ENCODE measurements at places on chromosomes 1 and 21.

DNA sequence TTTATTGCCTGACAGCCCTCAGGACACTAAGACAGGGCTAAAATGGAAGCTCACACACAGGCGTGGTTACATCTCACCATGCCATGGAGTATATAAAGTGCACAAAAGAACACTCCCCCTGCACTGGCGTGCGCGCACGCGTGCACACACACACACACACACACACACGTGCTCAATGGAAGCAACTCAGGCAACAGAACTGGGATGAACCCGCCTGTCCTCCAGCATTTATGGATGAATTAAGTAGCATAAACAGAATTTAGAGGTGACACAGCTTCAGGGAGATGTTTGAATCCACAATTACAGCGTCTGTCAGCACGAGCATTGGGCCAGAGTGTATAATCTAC, 146.5 kb upstream of the COA6 start:
- no peak for DNase-seq

GRCh38 chr1:183622884-183623785, 12.4 kb downstream of the ARPC5 start:
- peak; percentile 69 for DNase-seq

DNA sequence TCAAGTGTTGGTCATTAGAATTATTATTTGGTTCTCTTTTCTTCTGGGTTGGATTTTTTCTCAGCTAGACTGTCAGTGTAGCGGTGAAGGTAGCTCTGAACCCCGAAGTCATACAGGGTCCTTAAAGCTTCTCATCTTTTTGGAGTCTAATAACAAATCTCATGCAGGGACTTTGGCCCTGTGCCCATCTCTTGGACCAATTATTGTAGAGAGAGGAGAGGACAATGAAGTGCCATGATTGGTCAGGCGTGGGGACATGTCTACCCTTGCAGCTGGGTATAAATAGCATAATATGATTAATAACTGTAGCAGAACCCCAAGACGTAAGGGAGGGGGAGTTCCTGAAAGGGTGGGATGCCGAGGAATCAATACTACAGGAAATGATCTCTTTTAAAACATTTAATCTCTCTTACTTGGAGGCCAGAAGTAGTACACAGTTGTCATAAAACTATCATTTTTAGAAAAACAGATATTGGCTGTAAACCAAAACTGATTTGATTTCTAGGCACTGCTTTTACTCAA, 8.8 kb downstream of the MAGI3 start:
- no peak for DNase-seq

- DNase-seq = no peak
Measured at GRCh38 chr1:94323311-94324177, 86.2 kb upstream of the ARHGAP29 start.

- no peak for DNase-seq
Measured at GRCh38 chr21:41219498-41220207, 51.7 kb downstream of the BACE2 start.

- DNase-seq = no peak
Measured at GRCh38 chr21:32237021-32237420, 41.8 kb downstream of the MIS18A start.

- DNase-seq = no peak
Measured at GRCh38 chr1:44210595-44210994, 2.7 kb upstream of the DMAP1 start.

GRCh38 chr1:84103197-84103992, 40.7 kb upstream of the PRKACB start:
- DNase-seq = peak; percentile 90

DNA sequence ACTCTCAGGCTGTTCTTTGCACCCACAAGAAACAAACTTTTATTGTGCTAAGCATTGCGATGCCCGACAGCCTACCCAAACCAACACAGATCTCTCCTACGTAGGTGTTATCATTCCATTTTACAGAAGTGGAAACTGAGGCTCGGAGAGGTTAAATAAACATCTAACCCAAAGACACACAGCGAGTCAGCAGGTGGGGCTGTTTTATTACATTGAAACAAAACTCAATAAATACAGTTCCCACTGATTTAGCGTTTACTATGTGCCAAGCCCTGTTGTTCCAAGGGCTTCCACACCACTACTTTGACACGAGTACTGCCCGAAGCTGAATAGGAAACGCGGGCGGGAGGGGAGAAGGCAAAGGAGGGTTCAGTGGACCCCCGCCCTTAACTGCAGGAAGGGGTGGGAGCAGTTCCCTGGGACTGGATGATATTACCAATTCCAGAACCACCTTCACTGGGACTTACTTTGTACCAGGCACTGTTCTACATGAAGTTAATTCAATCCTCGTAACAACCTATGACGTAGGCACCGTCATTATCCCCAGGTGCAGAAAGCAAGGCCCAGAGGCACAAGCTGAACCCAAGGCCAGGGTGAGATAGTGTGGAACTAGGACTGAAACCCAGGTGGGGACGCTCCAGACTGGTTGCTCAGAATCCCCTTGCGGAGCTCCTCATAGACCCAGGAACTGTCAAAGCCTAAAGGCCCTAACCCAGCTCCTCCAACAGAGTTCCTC, 19.3 kb upstream of the ALDH4A1 start:
- DNase-seq = no peak

DNA sequence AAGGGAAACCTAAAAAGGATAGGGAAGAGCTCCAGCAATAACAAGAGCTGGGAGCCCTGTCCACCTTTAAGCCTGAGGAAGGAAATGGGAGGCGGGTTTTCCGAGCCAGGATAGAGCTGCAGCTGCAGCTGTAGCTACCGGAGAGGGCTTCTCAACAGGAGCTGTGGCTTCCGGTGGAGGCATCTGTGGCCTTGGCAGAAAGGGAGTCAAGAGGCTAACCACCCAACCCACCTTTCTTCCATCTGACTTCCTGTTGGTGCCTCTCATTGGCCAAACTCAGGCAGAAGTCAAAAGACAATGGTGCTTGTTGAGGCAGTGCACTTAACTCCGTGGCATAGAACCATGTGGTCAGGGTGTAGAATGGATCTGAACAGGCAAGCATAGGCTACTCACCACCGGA, 313.1 kb upstream of the DAB1 start:
- DNase-seq = no peak

- DNase-seq = no peak
Measured at GRCh38 chr1:114126261-114127095, 27.2 kb downstream of the SYT6 start.

- DNase-seq = peak; percentile 13
Measured at GRCh38 chr1:87684713-87685205, 356.1 kb downstream of the LMO4 start.

GRCh38 chr1:31650161-31651088, 5.7 kb upstream of the PEF1 start:
- DNase-seq = peak; percentile 34

DNA sequence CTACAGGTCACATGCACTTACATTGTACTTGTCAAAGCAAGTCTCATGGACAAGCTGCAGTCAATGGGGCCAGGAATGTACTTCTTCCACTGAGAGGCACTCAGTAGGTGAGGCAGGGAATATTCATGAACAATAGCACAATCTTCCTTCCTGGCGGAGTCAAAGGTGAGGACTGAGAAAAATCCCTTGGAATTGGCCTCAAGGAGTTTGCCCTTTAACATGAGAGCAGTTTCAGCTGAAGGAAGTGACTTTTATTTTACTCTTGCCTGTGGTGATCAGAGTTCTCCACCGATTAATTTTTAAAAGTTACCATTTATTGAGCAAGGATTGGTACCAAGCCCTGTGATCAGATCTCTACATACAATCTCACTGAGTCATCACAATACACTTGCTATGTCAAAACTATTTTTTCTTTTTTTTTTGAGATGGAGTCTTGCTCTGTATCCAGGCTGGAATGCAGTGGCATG, 11.2 kb upstream of the AK2 start:
- DNase-seq = peak; percentile 64

- peak; percentile 63 for DNase-seq
Measured at GRCh38 chr1:15966081-15966955, 9.6 kb downstream of the ZBTB17 start.

DNA sequence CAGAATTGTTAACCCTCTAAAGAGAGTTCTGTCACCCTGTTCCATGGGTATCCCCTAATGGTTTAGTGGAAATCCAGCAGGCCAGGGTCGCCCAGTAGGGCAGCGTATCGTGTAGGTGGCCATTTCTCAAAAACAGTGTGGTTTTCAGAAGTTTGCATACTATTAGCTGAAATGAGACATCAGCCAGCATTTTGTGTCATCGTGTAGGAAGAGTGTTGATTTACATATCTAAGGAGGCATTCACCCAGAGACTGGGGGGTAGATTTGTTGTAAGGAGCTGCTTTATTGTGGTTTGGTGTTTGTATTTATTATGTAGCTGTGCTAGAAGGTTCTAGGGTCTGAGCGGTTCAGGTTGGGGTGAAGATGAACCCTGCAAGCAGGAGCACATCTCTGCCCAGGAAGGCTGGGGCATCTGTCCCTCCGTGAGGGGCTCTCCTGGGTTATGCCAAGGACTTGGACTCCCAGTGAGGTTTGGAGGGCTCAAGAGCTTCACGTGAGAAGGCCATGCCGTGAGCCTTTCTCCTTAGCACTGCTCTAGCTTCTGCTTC, 174.4 kb downstream of the PGBD5 start:
- DNase-seq = no peak

- no peak for DNase-seq
Measured at GRCh38 chr1:173639102-173639501, 4.0 kb downstream of the TEX50 start.

GRCh38 chr1:208100906-208101305, 143.3 kb downstream of the PLXNA2 start:
- peak; percentile 61 for DNase-seq

- DNase-seq = no peak
Measured at GRCh38 chr1:214582289-214582891, 20.6 kb upstream of the CENPF start.

DNA sequence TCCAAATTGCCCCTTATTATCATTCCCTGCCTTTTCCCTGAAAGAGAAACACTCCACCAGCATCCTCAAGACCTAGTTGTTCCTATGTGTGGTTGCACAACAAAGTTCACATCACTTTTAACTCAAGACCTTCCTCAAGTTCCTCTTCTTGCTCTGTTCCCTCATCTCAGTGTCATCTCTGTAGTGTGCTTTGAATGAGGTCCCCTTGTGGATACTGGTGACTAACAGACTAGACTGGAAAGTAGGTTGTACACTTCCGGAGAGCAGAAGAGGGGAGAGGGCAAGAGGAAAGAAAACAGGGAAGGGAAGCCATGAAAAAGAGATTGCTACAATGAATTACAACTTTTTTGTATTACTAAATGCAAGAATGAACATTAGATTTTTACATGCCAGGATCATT, 853.8 kb downstream of the USP25 start:
- DNase-seq = no peak

GRCh38 chr1:183634429-183635065, 1.0 kb downstream of the ARPC5 start:
- DNase-seq = no peak

DNA sequence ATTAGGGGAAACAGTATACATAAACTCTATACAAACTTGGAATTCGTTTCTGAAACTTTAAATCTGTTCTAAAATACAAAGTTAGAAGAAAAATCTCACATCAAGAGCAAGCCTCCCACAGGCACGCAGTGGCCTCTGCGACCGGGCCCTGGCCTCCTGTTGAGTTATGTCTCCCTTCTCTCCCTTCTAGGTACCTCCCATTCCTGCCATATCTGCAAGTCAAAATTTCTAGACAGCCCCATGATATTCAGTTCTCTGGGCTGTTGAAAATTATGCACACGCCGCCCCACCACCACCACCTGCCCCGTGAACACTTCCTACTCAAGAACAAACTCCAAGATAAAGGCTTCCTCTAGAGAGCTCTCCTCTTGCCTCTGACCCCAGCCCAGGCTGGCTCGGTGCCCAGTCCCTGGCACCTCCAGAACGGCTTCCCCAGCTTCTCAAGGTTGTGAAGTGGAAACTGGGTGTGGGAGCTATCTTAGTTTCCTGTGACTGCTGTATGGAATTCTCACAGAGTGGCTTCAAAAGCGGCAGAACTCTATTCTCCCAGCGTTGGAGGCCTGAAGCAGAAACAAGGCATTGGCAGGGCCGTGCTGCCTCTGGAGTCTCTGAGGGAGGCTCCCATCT, 37.7 kb upstream of the LRP8 start:
- DNase-seq = no peak

- DNase-seq = no peak
Measured at GRCh38 chr1:182484531-182485257, 34.7 kb downstream of the RGSL1 start.

GRCh38 chr1:22387919-22388580, 63.6 kb upstream of the ZBTB40 start:
- peak; percentile 79 for DNase-seq

- DNase-seq = peak; percentile 76
Measured at GRCh38 chr1:200139661-200140250, 112.2 kb downstream of the NR5A2 start.

DNA sequence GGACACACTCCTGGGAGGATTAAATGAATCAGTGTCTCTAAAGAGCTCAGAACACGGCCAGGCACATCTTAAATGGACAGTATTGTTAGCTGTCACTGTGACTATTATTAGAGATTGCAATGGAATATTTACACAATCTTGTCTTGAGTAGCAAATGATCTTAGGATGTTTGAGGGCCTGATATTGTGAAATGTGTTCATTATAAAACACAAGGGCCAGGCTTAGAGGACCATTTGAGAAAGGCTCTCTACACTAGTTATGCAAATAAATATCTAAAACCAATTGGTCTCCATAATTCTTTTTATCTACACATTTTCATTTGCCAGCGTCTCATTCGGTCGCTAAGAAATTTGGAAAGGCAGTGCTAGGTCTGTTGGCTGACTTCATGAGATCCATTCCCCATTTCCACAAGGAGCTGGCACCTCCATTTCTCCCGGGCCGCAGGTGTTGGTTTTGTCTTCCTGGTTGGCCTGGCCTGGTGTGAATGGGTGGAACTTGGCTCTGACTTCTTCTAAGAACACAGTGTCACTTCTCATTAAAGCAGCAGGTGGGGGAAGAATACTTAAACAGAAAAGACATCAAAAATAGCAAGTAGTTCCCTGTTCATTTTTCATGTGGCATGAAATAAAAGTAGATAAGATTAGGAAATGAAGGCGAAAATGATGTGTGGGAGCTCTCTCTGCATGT, 56.0 kb upstream of the PLXNA2 start:
- no peak for DNase-seq

- peak; percentile 49 for DNase-seq
Measured at GRCh38 chr1:197619008-197619640, 156.2 kb downstream of the DENND1B start.

All from EH (cell line).